ENCODE measurements at places on chromosomes 2 and 18. TPM values are rescaled to one million over a fixed set of nuclear protein-coding genes. Genes with fewer than 3 reads are reported as not detected.

DNA sequence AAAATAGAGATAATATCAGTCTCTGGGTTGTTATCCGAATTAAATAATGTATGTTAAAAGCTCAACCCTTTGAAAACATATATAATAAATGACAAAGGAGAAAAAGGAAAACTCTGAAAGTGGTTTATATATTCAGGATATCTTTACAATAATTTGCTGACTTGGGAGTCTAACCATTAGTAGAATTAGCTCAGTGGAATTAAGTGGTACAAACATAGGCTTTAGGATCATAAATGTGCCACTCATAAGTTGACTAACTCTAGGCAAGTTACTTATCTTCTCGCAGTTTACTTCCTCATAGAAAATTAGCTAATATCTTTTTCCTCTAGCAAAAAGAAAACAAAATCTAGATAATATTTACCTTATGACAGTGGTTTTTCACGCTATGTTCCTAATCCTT, 44.6 kb downstream of the HEATR5B start:
- DNase-seq, result no peak
- peaks cover 8% of the 10 kb centered on the region for H3K36me3 ChIP-seq
- H3K4me1 ChIP-seq, result no peaks in the 10 kb centered on the region
- no peak overlapping the region for H3K4me3 ChIP-seq
- no peak overlapping the region for H3K27ac ChIP-seq

AMER3 gene
- total RNA-seq, result not detected

SERPINB4 gene
- not detected for total RNA-seq

GRCh38 chr2:25417715-25418369, 76.1 kb upstream of the DNMT3A start:
- H3K27ac ChIP-seq, result peak overlapping the region; percentile 63
- peaks cover 21% of the 10 kb centered on the region for H3K4me1 ChIP-seq
- H3K4me3 ChIP-seq, result no peak overlapping the region
- DNase-seq, result peak; percentile 5
- H3K36me3 ChIP-seq, result peaks cover 25% of the 10 kb centered on the region

- peaks cover 6% of the 10 kb centered on the region for H3K4me1 ChIP-seq
- no peak overlapping the region for H3K4me3 ChIP-seq
- no peaks in the 10 kb centered on the region for H3K27me3 ChIP-seq
- H3K27ac ChIP-seq, result no peak overlapping the region
- no peaks in the 10 kb centered on the region for H3K36me3 ChIP-seq
These were observed 330.4 kb downstream of the LPIN1 start for GRCh38 chr2:12076810-12077209.

- no peaks in the 10 kb centered on the region for H3K36me3 ChIP-seq
- no peak overlapping the region for H3K27ac ChIP-seq
- no peaks in the 10 kb centered on the region for H3K4me1 ChIP-seq
- H3K27me3 ChIP-seq, result peaks cover 4% of the 10 kb centered on the region
These were observed 13.0 kb upstream of the SLC9A2 start for GRCh38 chr2:102606353-102606752.

WIPF1 gene
- total RNA-seq, result 384 TPM

CDH20 gene
- total RNA-seq, result 0.25 TPM

Data from activated naive CD8-positive, alpha-beta T cell treated with anti-CD3 and anti-CD28 coated beads for 36 hours (primary cell).